HFF-Myc (cell line): ENCODE measurements at places on chromosomes 13 and 19.
A peak's percentile ranks its signal among the peaks of the same experiment; 100 is the strongest.

GRCh38 chr13:76754414-76754813, 131.8 kb downstream of the KCTD12 start:
- DNase-seq = no peak

- no peak for DNase-seq
These were observed 114.3 kb upstream of the SERP2 start for GRCh38 chr13:44259045-44260027.

DNA sequence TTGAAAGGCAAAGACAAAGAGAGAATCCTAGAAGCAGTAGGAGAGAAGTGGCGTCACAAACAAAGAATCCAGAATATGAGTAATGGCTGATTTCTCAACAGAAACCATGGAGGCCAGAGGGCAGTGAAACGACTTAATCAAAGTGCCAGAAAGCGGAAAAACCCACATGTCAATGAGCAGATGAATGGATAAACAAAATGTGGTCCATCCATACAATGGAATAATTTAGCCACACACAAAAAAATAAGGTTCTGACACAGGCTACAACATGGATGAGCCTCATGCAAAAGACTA, 52.2 kb upstream of the RANBP3 start:
- no peak for DNase-seq

DNA sequence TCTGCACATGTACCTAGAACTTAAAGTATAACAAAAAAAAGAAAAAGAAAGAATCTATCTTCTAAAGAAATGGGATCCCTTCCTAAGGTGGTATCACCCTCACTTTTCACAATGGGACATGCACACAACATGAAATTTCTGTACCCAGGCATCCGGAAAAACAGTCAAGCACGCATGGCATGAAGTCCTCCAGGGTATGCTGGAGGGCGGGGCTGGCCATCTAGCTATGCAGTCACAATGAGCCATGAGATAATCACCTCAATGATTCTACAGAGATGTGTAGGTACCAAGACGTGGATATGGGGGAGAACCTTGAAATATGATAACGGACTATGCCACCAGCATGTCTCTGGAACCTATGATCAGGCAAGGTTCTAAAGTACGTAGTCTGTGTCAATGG, 69.8 kb downstream of the CCDC70 start:
- DNase-seq = no peak

DNA sequence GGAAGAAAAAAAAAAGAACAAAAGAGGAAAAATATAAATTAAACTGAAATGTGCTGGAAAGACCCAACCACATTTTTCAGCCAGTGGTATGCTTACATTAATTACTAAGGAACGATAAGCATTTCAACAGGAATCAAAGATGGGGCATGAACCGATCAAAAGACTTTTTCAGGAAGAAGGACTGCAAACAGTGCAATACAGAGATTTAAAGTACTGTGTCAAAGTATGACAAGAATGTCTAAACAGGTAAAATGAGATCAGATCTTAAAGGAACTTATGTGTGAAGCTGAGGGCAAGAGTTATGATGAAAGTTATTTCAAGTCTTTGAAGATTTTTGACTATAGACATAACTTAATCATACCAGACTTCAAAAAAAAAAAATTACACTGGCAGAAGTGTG, 1761.8 kb downstream of the SLITRK5 start:
- no peak for DNase-seq

DNA sequence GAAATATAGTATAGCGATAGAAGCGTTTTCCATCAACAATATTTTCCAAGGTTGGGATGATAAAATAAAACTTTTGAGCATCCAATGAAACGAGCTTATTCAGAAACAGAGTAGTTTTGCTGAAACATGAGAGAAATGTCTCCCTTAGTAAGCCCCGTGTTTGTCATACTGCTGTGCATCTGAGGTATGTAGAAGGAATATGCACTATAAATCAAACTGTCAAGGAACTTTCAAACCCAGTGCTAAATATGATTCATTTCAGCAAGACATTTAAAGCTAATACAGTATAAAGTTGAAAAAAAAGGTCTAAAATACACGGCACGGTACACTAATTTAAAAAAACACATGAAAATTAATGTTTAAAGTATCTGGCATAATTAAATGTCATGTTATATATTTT, 546.2 kb downstream of the SLITRK5 start:
- no peak for DNase-seq

- peak; percentile 99 for DNase-seq
These were observed 21.2 kb downstream of the PCID2 start for GRCh38 chr13:113187263-113187669.

DNA sequence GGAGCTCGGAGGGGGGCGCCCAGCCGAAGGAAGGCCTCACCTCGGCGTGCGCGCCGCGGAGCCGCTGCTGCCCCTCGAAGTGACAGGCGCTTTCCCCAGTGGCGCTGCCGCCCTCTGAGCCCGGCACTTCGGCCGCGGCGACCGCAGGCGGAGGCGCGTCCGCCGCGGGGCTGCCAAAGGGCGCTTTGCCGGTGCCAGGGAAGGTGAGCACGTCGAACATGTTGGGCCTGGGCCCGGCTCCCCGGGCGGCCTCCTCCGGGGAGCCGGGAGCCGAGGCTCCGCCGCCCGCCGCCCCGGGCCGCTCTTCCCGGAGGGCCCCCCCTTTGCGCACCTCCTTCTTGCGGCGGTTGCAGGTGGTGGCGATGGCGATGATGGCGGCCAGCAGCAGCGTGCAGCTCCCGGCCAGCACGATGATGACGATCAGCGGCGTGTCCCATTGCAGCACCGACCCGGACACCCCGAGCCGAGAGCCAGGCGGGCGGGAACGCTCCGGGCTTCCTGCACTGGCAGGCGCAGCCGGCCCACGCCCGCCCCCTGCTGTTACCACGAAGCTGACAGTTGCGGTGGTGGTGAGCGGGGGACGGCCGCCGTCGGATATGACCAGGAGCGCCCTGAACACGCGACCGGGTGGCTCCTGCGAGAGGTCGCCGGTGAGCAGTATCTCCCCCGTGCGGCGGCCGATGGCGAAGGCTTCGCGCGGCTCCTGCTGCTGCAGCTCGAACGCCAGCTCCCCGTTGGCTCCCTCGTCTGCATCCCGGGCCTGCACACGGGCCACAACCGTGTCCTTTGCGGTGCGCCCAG, 2.5 kb downstream of the PCDH8 start:
- no peak for DNase-seq

- DNase-seq = no peak
These were observed 4.4 kb upstream of the SIGLEC8 start for GRCh38 chr19:51462681-51463080.

DNA sequence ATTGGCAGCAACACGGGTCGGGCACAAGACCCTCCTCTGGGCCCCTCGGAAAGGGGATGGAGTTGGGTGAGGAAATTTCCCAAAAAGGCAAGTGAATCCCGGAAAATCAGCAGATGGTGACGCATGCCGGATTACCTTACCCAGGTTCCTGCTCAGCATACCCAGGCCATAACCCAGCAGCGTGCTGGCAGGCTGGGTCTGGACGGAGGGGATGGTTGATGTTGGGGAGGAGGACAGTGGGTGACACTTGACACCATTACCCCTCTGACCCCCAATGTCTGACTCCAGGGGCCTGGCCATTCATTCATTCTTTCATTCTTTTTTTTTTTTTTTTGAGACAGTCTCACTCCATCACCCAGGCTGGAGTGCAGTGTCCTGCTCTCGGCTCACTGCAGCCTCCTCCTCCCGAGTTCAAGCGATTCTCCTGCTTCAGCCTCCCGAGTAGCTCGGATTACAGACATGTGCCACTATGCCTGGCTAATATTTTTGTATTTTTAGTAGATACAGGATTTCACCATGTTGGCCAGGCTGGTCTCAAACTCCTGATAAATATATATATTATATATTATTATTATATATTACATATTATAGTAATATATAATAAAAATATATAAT, 799 bp downstream of the PVR start:
- no peak for DNase-seq

- DNase-seq = no peak
These were observed 10.0 kb downstream of the IQCN start for GRCh38 chr19:18264137-18264854.

DNA sequence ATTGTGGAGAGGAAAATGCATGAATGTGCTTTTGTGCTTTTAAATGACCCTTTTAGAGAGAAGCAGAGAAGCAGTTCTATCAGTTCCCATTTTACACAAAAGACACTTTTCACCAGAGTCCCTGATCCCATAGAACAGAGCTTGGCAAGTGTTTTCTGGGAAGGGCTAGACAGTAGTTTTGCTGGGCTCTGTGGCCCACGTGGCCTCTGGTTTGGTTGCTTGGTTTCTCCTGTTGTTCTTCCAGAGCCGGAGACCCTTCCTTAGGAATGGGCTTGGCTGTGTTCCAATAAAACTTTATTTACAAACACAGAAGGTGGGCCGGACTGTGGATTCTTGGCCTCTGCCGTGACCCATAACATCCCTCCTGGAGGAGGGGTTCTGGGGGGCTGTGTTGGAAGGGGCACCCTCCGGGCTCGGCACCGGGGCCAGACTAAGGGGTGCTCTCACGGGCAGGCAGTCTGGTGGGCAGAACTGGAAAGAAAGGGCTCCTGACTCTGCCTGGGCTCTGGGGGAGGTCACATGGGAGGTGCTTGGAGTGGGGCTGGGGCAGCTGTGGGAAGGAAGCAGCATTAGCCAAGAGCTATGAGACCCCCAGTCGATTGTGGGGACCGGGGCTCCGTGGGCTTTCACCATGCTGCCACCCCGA, 3.2 kb downstream of the SPPL2B start:
- no peak for DNase-seq

GRCh38 chr13:50123002-50123401, 107.8 kb downstream of the KCNRG start:
- DNase-seq = no peak

DNA sequence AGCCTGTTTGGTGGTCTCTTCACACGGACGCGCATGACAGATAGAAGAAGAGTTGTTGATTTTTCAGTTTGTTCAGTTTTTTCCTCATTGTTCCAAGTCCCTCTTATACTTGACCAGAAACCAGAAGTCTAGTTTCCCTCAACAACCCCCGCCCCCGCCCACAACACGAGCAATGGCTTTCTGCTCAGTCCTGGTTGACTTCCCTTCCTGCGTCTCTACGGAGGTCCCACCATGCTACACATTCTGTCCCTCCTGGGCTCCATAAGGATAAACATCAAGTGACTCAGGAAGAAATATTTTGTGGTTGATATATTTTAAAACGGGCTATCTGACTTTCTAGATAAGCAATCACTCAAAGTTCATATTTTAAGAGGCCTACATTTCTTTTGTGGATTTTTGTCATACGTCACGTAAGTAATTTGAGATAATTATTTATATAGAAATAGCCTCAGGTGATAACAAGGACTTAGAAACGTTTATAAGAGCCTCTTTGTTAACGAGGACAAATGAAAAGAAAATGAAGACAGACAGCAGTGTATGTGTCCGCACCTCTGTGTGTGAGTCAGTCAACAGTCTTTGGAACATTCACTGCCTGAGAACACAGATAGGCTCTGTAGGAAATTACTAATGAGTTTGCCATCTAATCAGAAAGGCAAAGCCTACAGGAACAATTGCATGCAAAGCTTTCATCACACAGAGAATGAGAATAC, 214.4 kb downstream of the RAP2A start:
- no peak for DNase-seq

GRCh38 chr19:13699786-13700185, 64.5 kb upstream of the MRI1 start:
- DNase-seq = no peak

DNA sequence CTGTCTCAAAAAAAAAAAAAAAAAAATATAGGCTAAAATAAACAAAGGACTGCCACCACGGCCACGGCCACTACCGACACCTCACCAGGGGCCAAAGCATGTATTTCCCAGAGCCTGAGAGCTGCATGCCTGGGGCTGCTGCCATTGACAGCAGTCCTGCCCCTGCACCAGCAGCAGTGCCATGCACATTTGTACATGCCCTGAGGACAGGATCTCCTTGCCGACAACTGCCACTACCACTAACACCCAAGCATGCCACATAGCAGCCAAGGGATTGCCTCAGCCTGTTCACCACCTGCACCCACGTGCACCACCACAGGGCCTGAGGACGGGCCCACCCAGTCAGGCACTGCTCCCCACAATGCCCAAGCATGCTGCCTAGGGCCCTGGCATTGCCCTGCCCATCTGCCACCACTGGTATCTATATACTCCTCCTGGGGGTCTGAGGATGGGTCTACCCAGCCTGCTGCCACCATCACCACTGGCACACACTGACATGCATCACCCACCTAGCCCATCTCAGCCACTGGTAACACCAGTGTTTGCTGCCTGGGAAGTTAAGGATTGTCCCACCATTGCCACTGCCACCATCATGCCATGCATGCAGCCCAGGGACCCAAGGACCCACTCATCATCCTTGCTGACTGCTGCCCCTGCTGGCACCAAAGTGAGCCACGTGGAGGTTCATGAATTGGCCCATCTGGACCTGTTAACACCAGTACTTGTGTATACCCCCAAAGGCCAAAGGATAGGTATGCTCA, 10.6 kb upstream of the NUP62 start:
- no peak for DNase-seq

DNA sequence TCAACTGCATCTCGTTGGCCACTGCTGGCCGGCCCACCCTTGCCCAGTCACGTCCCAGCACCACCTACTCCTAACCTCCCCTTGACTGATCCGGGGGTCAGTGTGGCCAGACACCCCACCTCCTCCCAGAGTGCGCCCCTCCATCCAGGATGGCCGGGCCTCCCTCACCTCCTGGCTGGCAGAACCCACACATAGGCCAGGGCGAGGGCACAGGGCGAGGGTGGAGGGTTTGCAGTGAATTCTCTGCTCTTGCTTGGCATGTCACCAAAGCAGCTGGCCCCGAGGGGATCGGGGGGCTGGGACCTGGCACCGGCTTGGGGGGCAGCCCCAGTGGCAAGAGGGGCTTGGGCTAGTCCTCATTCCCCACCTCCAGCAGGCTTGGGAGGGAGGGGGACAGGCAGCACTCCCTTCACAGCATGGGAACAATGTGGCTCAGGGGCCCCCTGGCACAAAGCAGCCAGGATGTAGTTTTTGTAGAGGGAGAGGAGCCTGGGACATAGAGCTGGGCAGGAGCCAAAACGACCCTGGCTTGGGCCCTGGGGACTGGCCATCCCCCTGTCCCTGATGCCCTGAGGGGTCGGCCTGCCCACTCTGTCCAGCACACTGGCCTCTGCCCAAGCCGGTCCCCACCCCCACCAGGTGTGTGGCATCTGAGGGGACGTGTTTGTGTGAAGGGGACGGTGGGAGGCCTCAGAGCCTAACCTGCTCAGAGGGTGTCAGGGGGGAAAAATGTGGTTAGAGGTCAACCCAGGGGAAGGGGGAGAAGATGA, 28.5 kb upstream of the ASF1B start:
- no peak for DNase-seq

DNA sequence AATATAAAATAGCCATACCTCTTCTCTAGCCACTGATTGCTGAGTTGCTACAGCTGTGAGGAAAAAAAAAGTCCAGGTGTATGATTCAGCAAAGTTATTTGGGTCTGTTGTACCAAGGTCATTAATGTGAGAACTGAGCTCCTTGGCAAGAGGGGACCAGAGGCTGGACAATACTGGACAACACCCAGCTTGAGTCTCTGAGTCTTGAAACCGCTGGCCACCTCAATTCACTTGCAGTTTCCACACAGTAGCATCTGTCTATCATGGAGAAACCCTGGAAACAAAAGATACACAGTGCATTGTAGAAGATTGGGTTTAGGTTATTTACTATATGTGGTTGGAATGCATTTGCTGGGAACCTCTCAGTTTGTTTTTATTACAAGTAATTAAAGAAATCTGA, 60.4 kb downstream of the WDFY2 start:
- DNase-seq = no peak
